Astrocyte of the hippocampus (primary cell): ENCODE measurements at places on chromosomes 11 and 22.

GRCh38 chr11:17547932-17548331 lies 873 bp downstream of the OTOG start:
- no peak for DNase-seq

GRCh38 chr22:20424932-20425565 lies 12.6 kb downstream of the SCARF2 start:
- peak; percentile 41 for DNase-seq

DNA sequence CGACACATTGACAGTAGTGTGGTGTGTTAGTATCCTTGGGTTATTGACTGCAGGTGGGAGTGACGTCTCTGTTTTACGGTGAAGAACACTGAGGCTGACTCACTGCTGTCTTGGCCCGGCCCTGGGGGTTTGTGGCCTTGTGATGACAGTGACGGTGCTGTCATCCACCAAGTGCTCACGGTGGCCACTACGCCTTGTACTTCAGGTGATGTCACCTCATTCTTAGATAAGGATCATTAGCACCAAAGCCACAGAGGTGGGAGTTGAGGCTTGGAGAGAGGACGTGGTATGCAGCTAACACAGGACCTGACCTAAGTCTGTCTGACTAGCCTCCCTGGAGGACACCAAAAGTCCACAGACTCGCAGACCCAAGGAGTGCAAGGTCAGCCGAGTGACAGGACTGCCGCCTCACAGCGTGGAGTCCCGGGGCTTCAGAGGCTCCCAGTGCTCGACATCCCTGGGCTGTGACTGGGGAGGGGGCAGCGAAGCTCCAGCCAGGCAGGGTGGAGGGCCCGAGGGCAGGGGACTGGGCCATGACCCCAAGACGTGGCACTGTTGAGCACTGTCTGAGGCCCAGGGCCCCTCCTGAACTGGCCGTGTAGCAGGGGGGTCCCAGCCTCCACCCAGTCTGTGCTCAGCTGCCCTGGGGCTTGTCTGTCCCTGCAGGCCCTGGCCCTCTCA lies 56.5 kb downstream of the NAT10 start:
- peak; percentile 53 for DNase-seq

DNA sequence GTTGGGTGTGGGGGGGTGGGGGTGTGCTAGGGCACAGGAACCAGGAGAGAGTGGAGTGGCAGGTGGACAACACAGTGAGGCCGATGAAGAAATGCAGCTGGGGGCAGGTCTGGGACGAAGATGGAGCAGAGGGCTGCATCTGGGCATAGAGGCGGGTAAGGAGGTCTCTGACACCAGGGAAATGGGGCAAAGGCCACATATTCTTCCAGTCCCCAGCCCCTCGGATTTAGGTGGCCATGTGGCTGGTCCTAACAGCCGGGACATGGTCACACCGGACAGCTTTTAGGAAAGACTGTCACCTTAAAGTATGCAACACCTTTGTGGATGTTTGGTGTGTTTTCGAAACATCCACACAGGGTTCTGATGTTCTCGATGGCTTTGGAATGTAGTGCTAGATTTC lies 5.0 kb upstream of the PARVG start:
- DNase-seq = no peak

DNA sequence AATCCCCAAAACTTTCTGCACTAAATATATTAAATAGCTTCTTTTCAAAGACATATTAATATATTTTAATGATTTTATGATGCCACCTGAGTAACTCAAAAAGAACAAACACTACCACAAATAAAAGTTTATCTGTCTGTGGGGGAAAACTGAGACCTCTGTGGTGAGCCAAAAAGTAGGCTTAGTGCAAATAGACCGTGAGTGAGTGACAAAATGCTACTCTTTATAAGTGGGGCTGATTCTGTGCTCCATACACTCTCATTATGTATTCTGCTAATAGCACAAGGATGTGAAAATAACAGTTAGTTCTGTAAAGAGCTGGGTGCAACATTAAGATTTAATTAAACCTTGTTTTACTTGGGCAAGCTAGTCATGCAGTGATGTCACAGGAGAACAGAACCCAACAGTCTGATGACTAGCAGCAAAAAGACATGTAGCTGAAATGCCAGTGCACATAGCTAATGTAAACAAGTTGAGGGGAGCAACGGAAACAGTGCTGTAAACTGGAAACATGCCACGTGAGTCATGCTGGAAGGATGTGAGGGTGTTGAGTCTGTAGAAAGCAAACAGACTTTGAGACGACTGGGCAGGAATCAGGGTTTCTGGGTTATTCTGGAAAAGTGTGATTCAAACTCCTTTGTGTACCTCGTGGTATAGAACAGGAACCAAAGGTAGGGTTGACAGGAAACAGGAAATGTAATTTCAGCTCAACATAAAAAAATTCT lies 1130.4 kb downstream of the LRRC4C start:
- peak; percentile 99 for DNase-seq

DNA sequence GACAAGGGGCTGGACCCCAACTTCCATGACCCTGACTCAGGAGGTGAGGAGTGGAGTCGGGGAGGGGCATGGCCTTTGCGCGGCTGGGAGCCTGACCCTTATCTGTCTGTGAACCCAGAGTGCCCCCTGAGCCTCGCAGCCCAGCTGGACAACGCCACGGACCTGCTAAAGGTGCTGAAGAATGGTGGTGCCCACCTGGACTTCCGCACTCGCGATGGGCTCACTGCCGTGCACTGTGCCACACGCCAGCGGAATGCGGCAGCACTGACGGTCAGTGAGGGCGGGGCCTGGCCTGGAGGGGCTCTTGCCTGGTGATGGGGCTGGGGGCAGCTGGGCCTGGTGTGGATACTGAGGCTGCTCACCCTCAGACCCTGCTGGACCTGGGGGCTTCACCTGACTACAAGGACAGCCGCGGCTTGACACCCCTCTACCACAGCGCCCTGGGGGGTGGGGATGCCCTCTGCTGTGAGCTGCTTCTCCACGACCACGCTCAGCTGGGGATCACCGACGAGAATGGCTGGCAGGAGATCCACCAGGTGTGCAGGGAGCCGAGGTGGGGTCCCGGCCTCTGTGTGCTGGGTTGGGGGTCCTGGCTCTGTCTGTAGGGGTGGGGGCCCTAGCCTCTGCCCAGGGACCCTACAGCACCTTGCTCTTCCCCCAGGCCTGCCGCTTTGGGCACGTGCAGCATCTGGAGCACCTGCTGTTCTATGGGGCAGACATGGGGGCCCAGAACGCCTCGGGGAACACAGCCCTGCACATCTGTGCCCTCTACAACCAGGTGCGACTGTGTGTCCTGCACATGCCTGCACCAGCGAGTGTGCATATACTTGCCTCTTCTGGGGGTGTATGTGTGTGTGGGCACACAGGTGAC lies 6.3 kb downstream of the SHANK3 start:
- DNase-seq = no peak

DNA sequence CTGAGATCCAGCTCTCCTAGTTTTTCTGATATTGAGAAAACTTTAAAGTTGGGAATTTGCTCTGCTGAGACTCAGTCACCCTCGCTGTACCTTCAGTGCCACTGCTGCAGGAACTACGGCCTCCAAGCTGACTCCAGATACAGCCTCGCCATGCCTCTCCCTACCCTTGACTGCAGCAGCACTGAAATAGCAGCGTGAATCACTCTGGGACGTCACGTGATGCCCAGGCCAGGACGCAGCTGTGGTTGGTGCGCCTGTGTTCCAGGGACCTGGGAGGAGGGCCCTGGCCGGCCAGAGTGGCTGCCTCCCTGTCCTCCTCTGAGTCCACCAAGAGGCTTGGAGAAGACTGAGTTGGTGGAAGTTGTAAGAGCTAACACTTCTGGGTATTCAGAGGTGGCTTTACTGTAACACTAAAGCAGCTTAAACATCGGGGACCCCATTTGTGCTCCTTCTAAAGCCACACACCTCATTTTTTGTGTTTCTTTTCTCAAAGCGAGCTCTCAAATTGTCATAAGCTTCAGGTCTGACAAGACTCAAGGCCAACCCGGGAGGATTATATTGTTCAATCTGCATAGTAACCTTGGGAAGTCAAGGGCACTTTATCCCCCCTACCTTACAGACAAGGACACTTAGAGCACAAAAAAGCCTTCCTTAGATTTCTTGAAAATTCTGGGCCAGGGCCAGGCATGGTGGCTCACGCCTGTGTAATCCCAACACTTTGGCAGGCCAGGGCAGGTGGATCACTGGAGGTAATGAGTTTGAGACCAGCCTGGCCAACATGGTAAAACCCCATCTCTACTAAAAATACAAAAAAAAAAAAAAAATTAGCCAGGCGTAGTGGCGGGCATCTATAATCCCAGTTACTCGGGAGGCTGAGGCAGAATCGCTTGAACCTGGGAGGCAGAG lies 4.2 kb upstream of the STIP1 start:
- DNase-seq = peak; percentile 96

GRCh38 chr11:27545946-27546345 lies 39.4 kb upstream of the LIN7C start:
- no peak for DNase-seq

DNA sequence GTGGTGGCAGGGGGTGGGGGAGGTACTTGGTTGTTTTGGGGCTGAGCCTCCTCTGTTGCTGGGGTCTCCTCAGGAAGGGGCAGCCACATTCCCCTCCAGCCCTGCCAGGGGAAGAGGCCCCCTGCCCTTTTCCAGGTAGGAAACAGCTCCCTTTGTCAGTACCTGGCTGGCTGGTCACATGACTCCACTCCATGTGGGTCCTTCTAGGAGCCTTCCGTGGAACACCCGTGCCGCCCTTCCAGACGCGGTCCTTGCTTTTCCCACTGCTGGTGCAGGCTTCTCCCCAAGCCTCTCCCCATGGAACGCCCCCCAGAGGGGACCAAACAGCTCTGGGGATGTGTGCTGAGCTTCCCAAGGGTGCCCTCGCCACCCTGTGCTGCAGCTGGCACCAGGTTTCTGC lies 19.9 kb downstream of the IFT27 start:
- DNase-seq = no peak

DNA sequence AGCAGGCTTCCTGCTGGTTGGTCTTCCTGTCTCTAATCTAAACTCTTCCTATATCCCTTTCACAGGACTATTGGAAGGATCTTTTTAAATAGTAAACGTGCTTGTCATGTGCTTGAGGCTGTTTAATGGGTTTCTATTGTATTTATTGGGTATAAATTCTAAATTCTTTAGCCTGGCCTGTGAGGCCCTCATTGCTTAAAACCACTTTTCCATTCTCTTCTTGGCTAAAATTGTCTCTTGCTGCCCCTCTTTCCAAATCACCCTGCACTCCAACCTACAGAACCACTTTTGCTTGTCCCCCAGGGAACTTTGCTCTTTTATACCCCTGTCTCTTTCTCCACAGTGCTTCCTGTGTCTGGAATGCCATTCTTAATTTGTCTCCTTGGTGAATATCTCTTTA lies 46.4 kb upstream of the MUC15 start:
- no peak for DNase-seq

DNA sequence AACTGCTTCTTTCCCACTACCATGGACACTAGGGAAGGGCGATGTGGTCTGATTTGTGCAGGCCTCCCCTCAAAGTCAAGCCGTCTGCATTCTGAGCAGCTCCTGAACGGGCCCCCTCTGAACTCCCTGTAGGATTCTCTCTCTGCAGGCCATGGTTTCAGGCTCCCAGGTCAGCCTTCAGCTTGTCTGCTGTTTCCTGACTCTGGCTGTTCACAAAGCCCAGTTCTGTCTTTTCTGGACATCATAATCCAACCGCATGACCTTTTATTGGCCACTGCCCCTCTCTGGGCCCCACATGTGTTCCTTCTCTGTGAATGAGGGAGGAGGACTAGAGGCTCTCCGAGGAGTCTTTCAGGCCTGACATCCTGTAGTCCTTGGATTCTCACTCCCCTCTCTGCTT lies 161.0 kb downstream of the FEZ1 start:
- DNase-seq = no peak

DNA sequence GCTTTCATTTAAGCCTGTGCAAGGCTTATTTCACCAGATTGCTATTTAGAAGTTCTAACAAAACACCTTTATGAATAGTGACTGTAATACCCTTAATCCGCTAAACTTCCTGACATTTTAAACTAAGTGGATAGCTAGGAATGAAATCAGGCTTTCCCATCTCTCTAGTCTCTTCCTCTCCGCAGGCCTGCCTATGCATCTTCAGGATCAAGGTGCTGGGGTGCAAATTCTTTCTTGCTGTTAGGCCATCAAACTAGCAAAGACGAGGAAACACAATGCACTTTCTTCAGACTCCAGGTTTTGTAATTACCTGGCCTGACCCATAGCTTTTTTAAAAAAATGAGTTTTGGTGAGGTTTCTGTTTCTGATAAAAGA lies 149.4 kb downstream of the DBX1 start:
- DNase-seq = no peak

DNA sequence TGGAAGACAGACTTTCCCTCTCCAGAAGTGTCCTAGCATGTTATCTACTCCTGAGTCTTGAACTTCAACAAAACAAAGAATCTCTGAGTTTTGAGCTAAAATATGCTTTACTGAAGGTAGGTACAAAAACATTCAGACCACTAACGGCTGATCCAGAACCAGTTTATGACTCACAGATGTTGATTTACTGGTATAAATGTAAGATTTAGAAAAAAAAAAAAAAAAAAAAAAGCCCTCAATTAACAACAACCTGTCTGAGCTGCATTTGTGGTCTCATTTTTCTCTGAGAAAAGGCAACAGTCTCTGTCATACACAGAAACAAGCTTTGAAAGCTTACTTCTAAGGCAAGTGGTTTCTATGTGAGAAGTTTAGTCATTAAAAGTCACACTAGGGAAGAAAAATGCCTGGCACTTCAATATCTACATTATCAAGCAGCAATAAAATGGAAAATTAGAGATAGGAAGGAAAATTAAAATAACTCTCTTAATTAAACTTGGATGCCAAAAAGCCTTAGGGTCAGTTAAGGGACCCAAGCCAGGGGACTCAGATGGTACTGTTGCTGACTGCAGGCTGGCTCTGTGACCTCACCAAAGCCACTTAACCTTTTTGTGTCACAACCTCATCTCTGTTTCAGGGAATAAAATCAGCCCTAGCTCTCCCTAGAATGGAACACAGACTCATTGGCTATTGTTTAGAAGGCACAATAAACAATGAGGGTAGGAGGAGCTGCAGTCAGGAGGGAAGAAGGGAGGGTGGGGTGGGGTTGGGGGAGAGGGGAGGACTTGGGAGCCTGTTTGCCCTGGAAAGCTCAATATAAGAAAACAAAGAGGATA lies 61.7 kb downstream of the ETS1 start:
- DNase-seq = peak; percentile 74

- DNase-seq = peak; percentile 81
Measured at GRCh38 chr11:83292709-83293456, 6.7 kb upstream of the CCDC90B start.

GRCh38 chr11:47378010-47378835 lies at the start of gene SPI1:
Gene SPI1, minus strand, starts transcription at chr11:47378547. Its CDS starts 194 bp downstream, at chr11:47378353.
- no peak for DNase-seq

DNA sequence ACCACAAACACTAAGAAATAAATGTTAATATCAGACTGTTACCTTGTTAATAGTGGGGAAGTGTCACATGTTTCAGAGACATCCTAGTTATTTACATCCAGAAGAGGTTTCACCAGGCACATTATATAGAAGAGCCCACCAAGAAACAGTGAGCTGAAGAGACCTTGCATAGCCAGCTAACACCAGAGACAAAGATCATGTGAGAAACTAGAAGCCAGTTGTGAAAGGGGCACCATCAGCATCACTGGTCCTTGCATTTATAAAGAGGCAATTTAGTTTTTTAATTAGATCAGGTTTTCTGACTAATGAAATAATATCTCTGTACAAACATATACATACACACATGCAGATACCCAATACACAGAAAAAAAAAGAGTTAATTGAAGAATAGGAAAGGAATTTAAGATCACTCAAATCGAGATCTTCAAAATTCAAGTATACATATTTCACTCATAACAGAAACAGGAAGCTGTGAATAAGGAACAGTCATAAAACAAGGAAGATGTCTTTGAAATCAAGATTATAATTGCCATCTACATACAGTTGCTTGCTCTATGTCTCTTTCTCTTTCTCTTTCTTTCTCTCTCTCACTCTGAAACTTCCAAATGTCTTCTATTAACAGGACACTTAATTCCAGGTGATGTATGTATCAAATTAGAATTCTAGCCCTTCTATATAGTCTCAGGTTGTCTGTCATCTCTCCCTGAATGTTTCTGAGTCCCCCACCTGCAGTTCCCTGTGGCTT lies 348.7 kb downstream of the ETS1 start:
- no peak for DNase-seq
